ENCODE measurements at places on chromosomes 1 and 21.

DNA sequence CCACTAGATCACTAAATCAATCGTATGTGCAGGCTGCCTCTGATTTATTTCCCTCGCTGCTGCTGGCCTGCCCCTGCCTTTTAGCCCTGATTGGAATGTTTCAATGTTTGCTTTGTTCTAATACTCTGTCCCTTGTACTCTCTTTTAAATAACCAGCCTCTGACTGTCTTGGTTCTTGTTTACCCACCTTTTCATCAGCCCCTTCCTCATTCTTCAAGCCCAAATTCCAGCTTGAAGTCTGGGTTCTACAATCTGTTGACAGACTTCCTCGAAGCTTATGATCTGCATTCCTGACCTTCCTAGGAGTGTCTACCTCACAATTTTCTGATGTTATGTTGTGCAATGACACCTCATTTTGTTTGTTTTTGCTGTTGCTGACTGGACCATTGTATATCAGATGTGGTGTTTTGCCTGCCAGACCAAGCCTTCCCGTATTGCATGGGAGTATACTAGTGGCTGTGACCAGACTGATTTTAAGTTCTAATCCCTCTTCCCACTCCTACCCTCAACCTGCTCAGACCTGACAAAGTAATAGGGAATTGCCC lies 46.6 kb upstream of the APOBEC4 start:
- DNase-seq, result no peak

- DNase-seq, result no peak
These were observed 844 bp downstream of the NIBAN1 start for GRCh38 chr1:184973272-184974055.

- no peak for DNase-seq
These were observed 62.5 kb downstream of the WDR64 start for GRCh38 chr1:241714321-241715218.

DNA sequence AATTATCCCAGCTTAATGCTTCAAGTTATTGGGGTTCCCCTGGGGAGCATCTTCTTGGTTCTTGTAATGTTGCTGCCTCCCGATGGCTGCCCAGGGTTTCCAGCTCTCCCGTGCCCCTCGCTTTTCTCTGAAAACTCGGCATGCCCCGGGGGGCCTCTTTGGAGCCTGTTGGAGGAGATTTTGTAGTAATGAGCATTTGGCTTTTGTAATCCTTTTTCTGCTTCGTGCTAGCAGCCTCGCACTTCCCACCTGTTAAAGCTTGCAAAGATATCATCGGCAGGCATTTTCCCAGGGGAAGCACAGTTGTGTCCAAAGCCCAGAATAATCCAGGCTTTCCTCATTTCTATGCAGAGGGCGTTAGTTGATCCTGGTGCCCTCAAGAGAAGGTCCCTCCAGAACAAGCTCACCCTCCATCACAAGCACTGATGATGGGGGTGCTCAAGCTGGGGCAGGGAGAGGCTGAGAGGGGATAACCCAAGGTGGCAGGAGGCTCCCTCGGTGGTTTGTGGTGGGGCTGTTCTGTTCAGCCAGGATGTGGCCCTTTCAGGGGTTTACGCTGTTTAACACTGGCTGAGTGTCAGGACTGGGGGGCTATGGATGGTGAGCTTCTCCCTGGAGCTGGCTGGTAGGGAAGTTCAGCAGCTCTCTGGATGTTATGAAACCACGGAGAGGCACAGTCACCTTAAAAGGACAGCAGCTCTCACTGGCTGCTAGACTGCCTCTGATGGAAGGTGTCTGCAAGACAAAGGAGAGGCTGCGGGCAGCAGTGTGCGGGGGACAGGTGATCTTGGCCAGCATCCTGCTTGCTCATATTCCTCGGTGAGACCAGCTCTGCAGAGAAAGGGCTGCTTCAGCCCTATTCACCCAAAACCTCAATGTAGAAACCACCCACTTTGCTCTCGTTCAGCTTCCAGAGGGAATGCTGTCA lies 477.1 kb upstream of the VAMP3 start:
- no peak for DNase-seq

- DNase-seq, result no peak
These were observed 237.8 kb downstream of the TRABD2B start for GRCh38 chr1:47759251-47759935.

- DNase-seq, result no peak
These were observed 87.5 kb upstream of the PLPPR4 start for GRCh38 chr1:99176753-99177152.

DNA sequence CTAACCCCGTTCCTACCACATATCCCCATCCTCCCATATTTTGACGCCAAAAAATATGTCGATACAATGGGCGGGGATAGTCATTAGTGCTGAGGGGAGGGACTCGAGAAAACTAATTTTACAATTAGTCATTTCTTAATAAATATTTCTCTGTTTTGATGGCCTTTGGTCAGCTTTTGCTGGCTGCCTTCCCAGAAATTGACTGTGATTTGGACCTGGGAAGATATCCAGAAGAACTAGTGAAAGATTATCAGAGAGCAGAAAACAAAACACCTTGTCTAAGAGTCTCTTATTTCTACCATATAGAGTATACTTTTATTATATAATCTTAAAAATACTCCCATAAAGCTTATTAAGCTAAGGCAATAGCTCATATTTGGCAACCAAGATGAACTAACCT lies 247.6 kb downstream of the MRPL39 start:
- DNase-seq, result no peak

- DNase-seq, result no peak
These were observed 111.8 kb downstream of the OSBPL9 start for GRCh38 chr1:51728611-51729155.

DNA sequence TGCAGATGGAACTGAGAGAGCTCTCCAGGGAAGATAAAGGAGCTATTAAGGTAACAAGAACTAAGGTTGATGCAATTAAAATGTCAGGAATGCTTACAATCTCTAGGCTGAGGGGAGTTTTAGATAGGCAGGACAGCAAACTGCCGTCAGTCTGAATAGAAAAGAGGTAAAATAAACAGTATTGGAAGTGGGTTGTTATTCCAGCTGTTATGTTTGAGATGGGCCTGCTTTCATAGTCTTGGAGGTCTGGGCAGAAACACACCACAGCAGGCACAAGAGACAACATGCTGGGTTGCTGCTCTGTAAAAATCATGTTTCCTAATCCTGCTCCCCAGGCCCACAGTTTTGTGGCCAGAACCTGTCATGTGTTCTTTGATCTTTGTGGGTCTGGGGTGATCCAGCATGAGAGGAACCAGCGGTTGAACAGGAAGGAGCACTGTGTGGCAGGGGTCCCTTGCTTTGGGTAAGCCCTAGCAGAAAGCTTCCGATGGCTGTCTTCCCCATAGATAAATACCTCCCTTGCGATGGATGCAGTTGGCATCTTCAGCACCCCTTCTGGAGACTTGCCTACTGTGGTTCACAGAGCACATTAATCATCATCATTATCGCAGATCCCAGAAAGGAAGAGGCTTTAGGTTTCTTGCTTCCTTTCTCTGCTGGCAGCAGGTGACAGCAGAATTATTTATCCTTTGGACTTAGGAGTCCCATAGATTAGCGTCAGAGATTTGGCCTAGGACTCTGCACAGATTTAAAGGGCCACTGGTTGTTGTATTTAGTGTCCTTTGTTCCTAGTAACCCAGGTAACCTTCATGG lies 97.1 kb downstream of the AK5 start:
- DNase-seq, result no peak

DNA sequence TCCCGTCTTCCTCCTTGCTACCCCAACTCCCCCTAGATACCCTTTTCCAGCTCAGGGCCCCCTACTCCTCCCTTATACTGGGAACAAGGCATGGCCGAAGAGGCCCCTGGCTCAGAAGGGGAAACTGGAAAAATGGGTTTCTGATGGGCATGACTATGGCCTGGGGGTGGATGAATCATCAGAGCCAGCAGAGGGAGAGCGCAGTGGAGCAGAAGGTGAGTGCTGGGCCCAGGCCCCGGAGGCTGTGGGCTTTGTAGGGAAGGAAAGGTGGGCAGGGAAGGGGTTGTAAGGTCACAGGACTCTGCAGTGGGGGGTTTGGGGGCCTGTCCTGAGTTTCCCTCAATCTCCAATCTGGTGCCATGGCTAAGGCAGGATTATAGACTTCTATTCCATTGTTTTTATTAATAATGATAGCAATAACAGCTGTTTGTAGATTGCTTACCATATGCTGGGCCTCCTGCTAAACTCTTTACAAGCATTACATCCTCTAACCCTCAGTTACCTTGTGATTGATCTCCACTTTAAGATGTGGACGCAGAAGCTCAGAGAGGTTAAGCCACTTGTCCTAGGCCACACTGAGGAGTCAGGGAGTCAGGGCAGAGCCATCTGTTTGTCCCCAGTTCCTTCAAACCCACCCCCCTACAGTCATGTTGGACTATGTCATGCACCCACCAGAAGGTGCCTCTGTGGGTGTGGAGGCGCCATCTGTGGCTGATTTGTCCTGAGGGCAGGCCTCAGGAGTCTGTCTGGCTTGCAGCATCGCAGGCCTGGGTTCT lies 36.2 kb upstream of the ZNF362 start:
- DNase-seq, result no peak

Measured in esophagus squamous epithelium (tissue), 5 donors.